ENCODE measurements at places on chromosomes 12 and 14.

DNA sequence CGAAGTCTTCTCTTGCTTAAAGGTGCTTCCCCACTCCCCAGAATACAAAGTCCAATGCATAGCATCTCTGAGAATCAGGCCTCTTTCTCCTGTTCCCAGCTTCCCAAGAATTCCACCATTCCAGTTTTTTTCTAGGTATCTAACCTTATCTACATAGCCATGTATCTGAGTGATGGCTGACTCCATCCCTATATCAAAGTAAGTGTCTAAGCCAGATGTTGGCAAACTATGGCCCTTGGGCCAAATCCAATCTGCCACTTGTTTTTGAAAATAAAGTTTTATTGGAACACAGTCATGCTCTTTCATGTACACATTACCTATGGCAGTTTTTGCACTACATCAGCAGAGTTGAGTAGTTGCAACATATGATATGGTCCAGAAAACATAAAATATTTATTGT, 129.6 kb downstream of the LLPH start:
- DNase-seq, result no peak

GRCh38 chr12:25864306-25865276, 93.9 kb upstream of the RASSF8 start:
- DNase-seq, result no peak

DNA sequence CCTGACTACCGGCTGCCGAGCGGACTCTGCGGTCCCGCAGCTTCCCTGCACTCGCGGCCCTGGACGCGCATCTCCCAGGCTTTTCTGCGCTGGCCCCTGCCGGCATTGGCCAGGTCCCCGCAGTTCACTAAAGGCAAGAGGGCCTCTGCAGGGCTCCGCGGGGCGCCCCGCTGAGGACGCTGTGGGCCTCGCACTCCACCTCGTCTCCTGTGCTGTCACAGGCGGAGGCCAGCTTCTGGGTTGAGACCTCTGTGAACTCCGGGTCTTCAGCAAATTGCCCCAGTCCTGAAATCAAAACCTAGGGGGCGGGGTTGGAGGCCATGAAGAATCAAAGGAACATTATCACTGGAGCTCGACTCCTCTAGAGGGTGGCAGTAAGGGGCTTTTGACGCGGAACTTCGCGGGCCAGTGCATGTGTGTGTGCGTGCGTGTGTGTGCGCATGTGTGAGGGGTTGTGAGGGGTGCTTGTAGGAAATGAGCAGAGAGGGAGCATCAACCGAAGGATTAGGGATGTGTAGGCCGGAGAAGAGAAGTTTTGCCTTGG, 68.5 kb upstream of the CAPRIN2 start:
- peak; percentile 17 for DNase-seq

DNA sequence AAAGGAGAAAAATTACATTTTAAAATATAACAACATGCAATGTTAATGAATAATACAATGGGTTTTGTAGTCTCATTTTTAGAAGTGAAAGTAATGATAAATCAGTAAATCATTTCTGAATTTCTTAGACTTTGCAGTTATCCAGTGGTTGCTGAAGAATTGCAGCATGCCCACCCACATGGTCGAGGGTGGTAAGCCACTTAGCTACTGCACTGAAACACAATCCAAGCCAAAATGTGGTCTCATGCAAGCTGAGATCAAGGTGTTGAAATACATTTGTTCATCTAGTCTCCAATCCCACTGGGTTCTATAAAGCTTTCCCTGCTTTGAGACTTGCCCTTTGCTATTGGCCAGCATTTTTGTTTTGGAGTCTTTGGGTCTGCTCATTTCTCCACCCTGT, 247.9 kb downstream of the NELL2 start:
- no peak for DNase-seq

GRCh38 chr14:63174760-63175191, 29.5 kb upstream of the RHOJ start:
- peak; percentile 81 for DNase-seq

- no peak for DNase-seq
These were observed 45.0 kb upstream of the KRR1 start for GRCh38 chr12:75556311-75556899.

DNA sequence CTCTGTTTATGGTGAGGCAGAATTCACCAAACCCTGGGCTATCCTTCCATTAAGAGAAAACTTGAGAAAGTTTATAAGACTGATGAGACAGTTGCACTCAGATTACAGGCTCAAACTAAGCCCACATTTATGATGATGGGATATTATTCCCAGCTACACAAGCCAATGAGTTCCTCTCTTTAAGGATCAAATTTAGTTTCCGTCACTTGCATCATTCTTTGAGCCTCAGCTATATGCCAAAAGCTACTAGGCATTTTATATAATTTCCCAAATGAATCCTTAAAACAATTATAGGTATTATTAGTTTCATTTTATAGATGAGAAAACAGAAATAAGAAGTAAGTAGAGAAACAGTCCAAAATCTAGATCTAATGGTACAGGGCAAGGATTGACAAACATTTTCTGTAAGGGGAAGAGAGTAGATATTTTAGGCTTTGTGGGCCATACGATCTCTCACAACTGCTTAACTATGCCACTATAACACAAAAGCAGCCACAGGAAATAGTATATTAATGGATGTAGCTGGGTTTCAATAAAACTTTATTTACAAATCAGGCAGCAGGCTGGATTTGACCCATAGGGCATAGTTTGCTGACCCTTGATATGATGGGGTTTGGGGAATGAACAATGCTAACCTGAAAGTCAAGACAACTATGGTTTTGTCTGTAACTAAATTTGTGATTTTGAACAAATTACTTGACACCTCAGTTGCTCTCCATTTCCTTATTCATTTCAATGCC, 91.8 kb upstream of the PLXNC1 start:
- no peak for DNase-seq

- no peak for DNase-seq
These were observed 115.2 kb upstream of the PELI2 start for GRCh38 chr14:56002876-56003625.

GRCh38 chr12:95573951-95574576, 22.8 kb upstream of the USP44 start:
- DNase-seq, result no peak

GRCh38 chr12:991350-992333, 619 bp downstream of the ERC1 start:
- no peak for DNase-seq
